Kidney (tissue), 22 donors: ENCODE measurements at places on chromosomes 2 and 18. TPM values are rescaled to one million over a fixed set of nuclear protein-coding genes. Genes with fewer than 3 reads are reported as not detected.

Gene PLGLB2
- 1.3 TPM for polyA plus RNA-seq

GRCh38 chr2:17106418-17106817 lies 411.8 kb downstream of the RAD51AP2 start:
- H3K27ac ChIP-seq: no peak overlapping the region
- no peak for DNase-seq

GRCh38 chr2:46065152-46065551 lies 232.1 kb upstream of the EPAS1 start:
- no peaks in the 10 kb centered on the region for H3K4me1 ChIP-seq
- no peak overlapping the region for H3K4me3 ChIP-seq
- H3K36me3 ChIP-seq: no peaks in the 10 kb centered on the region

- no peaks in the 10 kb centered on the region for H3K4me1 ChIP-seq
- no peak overlapping the region for H3K27ac ChIP-seq
- no peaks in the 10 kb centered on the region for H3K36me3 ChIP-seq
- no peak overlapping the region for H3K4me3 ChIP-seq
These were observed 252.2 kb downstream of the KLHL29 start for GRCh38 chr2:23637011-23637778.

DNA sequence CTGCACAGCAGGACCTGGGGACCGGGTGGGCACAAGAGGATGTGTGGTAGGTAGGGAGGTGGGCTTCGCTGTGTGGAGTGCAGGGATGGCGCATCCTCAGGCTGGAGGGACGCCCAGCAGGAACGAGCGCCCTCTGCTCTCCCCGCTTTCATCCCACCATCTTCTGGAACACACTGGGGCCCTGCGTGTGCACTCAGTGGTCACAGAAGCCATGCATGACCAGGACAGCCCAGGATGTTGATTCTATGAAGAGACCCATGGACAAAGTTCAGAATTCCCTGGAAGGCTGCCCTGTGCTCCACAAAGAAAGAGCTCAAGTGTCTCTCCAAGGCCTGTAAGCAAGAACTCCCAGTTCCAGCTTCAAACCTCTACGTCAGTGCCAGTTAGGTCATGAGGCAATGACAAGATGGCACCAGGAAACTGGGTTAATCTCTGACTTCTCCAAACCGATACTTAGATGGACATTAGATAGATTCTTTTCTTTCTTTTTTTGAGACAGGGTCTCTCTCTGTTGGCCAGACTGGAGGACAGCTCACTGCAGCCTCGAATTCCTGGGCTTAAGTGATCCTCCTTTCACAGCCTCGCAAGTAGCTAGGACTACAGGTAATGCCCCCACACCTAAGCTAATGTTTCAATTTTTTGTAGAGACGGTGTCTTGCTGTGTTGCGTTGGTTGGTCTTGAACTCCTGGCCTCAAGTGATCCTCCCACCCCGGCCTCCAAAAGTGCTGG lies 3.4 kb downstream of the SLC66A2 start:
- peaks cover 19% of the 10 kb centered on the region for H3K36me3 ChIP-seq
- H3K4me1 ChIP-seq: peaks cover 39% of the 10 kb centered on the region
- no peaks in the 10 kb centered on the region for H3K27me3 ChIP-seq
- H3K4me3 ChIP-seq: no peak overlapping the region
- DNase-seq: no peak
- H3K27ac ChIP-seq: peak overlapping the region; percentile 74

GRCh38 chr2:17584689-17585088 lies 44.2 kb downstream of the VSNL1 start:
- no peaks in the 10 kb centered on the region for H3K36me3 ChIP-seq
- no peaks in the 10 kb centered on the region for H3K4me1 ChIP-seq
- H3K4me3 ChIP-seq: no peak overlapping the region
- H3K27ac ChIP-seq: no peak overlapping the region
- no peaks in the 10 kb centered on the region for H3K27me3 ChIP-seq
- DNase-seq: no peak

Gene DSG2
- polyA plus RNA-seq: 20.5 TPM

Gene CCL20
- 2.5 TPM for polyA plus RNA-seq

Gene CAPN14
- polyA plus RNA-seq: 0.22 TPM
